Tibial artery (tissue), 4 donors: ENCODE measurements at places on chromosomes 2 and 18.

DNA sequence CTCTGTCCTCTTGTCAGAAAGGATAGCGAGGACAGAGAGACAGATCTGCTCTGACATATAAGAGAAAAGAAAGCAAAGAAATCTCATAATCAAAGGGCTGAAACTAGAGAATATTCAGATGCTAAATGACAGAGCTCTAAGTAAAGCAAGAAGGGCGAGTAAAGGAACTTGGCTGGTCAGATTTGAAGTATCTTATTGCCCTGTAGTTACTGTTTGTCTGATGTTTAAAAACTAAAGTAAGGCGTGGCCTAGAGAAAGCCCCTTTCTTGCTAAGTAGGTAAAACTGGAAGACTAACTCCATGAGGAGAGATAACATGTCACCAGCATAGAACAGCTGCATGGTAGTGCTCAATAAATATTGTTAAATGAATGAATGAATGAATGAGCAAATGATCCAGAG lies 70.0 kb downstream of the CRACDL start:
- H3K4me1 ChIP-seq = no peaks in the 10 kb centered on the region
- no peak for DNase-seq
- no peak overlapping the region for H3K27ac ChIP-seq
- H3K27me3 ChIP-seq = no peaks in the 10 kb centered on the region
- no peak overlapping the region for H3K4me3 ChIP-seq
- no peaks in the 10 kb centered on the region for H3K36me3 ChIP-seq

GRCh38 chr2:186044761-186045160 lies 306.2 kb downstream of the FSIP2 start:
- H3K36me3 ChIP-seq = no peaks in the 10 kb centered on the region
- no peak overlapping the region for H3K27ac ChIP-seq
- no peaks in the 10 kb centered on the region for H3K4me1 ChIP-seq
- no peak for DNase-seq
- H3K4me3 ChIP-seq = no peak overlapping the region
- H3K27me3 ChIP-seq = no peaks in the 10 kb centered on the region

DNA sequence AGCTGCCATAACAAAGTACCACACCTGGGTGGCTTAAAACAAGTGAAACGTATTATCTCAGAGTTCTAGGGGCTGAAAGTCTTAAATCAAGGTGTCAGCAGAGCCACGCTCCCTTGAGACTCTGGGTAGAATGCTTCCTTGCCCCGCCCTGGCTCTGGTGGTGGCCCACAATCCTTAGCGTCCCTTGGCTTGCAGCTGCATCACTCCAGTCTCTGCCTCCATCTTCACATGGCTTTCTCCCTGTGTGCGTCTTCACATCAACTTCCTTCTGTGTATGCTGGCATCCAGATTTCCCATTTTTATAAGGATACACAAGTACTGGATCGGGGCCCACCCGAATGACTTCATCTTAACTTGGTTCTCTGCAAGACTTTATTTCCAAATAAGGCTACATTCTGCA lies 62.5 kb downstream of the MRO start:
- peak overlapping the region; percentile 12 for H3K27ac ChIP-seq
- DNase-seq = peak; percentile 71
- no peaks in the 10 kb centered on the region for H3K4me1 ChIP-seq
- H3K4me3 ChIP-seq = no peak overlapping the region

DNA sequence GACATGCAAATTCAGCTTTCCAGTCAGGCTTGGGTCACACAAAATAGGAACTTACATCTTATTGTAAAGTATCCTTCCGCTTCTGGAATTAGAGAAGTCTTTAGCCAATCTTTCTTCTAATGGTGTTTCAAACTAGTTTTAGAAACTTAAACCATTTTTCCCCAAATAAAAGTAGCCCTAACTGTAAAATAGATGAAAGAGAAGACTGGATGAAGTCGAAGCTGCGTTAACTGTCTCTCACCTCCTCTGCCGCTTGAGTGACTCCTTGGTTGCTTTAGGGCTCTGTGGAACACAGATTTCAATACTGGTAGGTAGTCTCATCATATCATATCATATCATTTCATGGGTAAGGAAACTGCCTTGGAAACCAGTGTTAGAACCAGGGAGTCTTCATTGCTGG lies 498.4 kb downstream of the XIRP2 start:
- no peak overlapping the region for H3K27ac ChIP-seq
- no peaks in the 10 kb centered on the region for H3K27me3 ChIP-seq
- H3K36me3 ChIP-seq = no peaks in the 10 kb centered on the region
- H3K4me3 ChIP-seq = no peak overlapping the region
- DNase-seq = no peak

DNA sequence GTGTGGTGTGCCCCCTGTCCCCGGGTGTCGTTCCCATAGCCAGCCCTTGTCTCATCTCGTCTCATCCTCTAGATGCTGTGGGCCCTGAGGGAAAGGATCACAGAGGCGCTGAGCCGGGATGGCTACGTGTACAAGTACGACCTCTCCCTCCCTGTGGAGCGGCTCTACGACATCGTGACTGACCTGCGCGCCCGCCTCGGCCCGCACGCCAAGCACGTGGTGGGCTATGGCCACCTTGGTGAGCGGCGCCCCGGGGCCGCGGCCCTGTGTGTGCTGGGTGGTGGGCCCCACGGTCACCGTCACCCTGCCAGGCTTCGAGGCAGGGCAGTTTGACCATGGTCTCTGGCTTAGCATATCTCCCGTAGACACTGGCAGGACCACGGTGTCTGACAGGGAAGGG lies 20.8 kb upstream of the GAL3ST2 start:
- H3K4me3 ChIP-seq = no peak overlapping the region
- H3K4me1 ChIP-seq = no peaks in the 10 kb centered on the region
- no peak overlapping the region for H3K27ac ChIP-seq
- no peaks in the 10 kb centered on the region for H3K27me3 ChIP-seq
- no peak for DNase-seq
- H3K36me3 ChIP-seq = peaks cover 56% of the 10 kb centered on the region

GRCh38 chr2:38748943-38749804 lies 2.0 kb downstream of the SRSF7 start:
- no peaks in the 10 kb centered on the region for H3K27me3 ChIP-seq
- H3K4me1 ChIP-seq = peaks cover 12% of the 10 kb centered on the region
- DNase-seq = no peak
- peaks cover 50% of the 10 kb centered on the region for H3K36me3 ChIP-seq
- peak overlapping the region; percentile 82 for H3K4me3 ChIP-seq

GRCh38 chr18:75123113-75123512 lies 85.8 kb downstream of the PTGR3 start:
- no peaks in the 10 kb centered on the region for H3K36me3 ChIP-seq
- H3K4me3 ChIP-seq = no peak overlapping the region
- no peaks in the 10 kb centered on the region for H3K4me1 ChIP-seq
- H3K27me3 ChIP-seq = no peaks in the 10 kb centered on the region

GRCh38 chr2:133721118-133721517 lies 152.9 kb upstream of the NCKAP5 start:
- no peaks in the 10 kb centered on the region for H3K27me3 ChIP-seq
- peaks cover 10% of the 10 kb centered on the region for H3K4me1 ChIP-seq
- DNase-seq = no peak

- H3K27ac ChIP-seq = peak overlapping the region; percentile 85
- no peaks in the 10 kb centered on the region for H3K36me3 ChIP-seq
- H3K4me1 ChIP-seq = peaks cover 59% of the 10 kb centered on the region
- no peaks in the 10 kb centered on the region for H3K27me3 ChIP-seq
- no peak for DNase-seq
- peak overlapping the region; percentile 38 for H3K4me3 ChIP-seq
Observed at GRCh38 chr18:13381331-13381730, 162.8 kb downstream of the LDLRAD4 start.

- no peaks in the 10 kb centered on the region for H3K27me3 ChIP-seq
- no peak overlapping the region for H3K4me3 ChIP-seq
- DNase-seq = no peak
- H3K27ac ChIP-seq = peak overlapping the region; percentile 39
Observed at GRCh38 chr2:204550751-204551511, 5.7 kb downstream of the PARD3B start.

- H3K4me1 ChIP-seq = peaks cover 13% of the 10 kb centered on the region
- H3K36me3 ChIP-seq = peaks cover 32% of the 10 kb centered on the region
- no peak for DNase-seq
Observed at GRCh38 chr2:152623076-152623740, 94.1 kb downstream of the PRPF40A start.

GRCh38 chr2:54053830-54054229 lies 61.6 kb upstream of the ACYP2 start:
- no peaks in the 10 kb centered on the region for H3K27me3 ChIP-seq
- H3K4me1 ChIP-seq = peaks cover 2% of the 10 kb centered on the region
- no peak overlapping the region for H3K4me3 ChIP-seq

DNA sequence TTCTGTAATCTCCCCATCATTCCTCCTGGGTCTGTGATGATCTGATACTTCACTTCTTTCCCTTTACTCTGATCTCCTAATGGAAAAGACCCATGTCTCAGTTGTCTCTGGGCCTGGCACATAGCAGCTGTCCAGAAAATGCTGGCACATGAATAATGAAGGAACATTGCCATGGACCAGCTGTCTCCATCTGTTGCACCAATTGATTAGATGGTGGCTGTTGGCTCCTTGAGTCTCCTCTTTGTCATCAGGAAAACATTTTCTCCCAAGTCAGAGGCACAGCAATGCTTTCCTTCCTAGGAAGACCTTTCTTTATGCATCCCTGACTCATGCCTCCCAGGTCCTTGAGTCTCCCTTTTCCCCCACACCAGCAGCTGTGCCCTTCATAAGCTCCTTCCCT lies 286.2 kb upstream of the CXCR4 start:
- H3K36me3 ChIP-seq = no peaks in the 10 kb centered on the region
- no peak for DNase-seq
- H3K4me3 ChIP-seq = no peak overlapping the region
- H3K4me1 ChIP-seq = no peaks in the 10 kb centered on the region
- peaks cover 3% of the 10 kb centered on the region for H3K27me3 ChIP-seq
- H3K27ac ChIP-seq = no peak overlapping the region

GRCh38 chr18:59823596-59824195 lies 76.1 kb upstream of the PMAIP1 start:
- peak; percentile 72 for DNase-seq
- H3K36me3 ChIP-seq = no peaks in the 10 kb centered on the region
- no peaks in the 10 kb centered on the region for H3K27me3 ChIP-seq
- no peak overlapping the region for H3K4me3 ChIP-seq
- no peaks in the 10 kb centered on the region for H3K4me1 ChIP-seq

- no peak overlapping the region for H3K27ac ChIP-seq
- H3K36me3 ChIP-seq = peaks cover 10% of the 10 kb centered on the region
- no peak overlapping the region for H3K4me3 ChIP-seq
- DNase-seq = no peak
- no peaks in the 10 kb centered on the region for H3K27me3 ChIP-seq
Observed at GRCh38 chr2:172513935-172514586, 41.8 kb upstream of the PDK1 start.

- no peak overlapping the region for H3K27ac ChIP-seq
- H3K36me3 ChIP-seq = no peaks in the 10 kb centered on the region
- DNase-seq = no peak
- H3K4me3 ChIP-seq = no peak overlapping the region
- no peaks in the 10 kb centered on the region for H3K27me3 ChIP-seq
Observed at GRCh38 chr2:206202446-206202845, 42.8 kb downstream of the EEF1B2 start.

- peaks cover 21% of the 10 kb centered on the region for H3K4me1 ChIP-seq
- no peaks in the 10 kb centered on the region for H3K36me3 ChIP-seq
- H3K4me3 ChIP-seq = peak overlapping the region; percentile 93
- peak overlapping the region; percentile 86 for H3K27ac ChIP-seq
- no peak for DNase-seq
- H3K27me3 ChIP-seq = no peaks in the 10 kb centered on the region
Observed at GRCh38 chr18:8607776-8608742, 1.2 kb upstream of the RAB12 start.

DNA sequence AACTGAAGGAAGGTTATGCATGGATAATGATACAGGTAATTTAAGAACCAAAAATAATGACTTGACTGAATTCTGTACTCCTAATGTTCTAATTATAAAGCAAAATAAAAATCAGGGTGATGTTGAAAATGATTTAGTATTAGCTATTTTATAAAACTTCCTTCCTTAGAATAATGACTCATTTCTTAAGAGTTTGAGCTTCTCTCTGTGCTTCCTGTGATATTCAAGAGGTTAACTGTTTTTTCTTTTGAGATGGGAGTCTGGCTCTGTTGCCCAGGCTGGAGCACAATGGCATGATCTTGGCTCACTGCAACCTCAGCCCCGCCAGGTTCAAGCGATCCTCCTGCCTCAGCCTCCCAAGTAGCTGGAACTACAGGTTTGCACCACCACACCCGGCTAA lies 14.8 kb downstream of the HADHA start:
- H3K27ac ChIP-seq = no peak overlapping the region
- H3K36me3 ChIP-seq = peaks cover 78% of the 10 kb centered on the region
- no peaks in the 10 kb centered on the region for H3K4me1 ChIP-seq
- no peaks in the 10 kb centered on the region for H3K27me3 ChIP-seq
- no peak for DNase-seq

DNA sequence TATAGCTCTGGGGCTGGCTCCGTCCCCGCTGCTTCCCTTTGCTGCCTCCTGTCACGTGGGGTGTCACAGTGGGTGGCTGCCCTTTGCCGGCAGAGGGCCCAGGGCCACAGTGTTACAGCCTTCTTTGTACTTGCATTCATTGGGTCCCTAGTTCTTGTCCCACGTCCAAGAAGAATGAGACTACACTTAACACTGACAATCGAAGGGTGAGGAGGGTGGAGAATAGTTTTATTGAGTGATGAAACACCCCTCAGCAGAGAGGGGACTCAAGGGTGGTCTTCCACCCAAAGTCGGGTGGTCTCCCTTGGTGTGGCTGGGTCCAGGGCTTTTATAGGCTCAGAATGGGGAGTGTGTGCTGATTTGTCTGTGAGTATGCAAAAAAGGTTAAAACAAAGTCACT lies 1.9 kb downstream of the ATG4B start:
- peaks cover 47% of the 10 kb centered on the region for H3K4me1 ChIP-seq
- no peaks in the 10 kb centered on the region for H3K27me3 ChIP-seq
- H3K36me3 ChIP-seq = no peaks in the 10 kb centered on the region
- no peak overlapping the region for H3K27ac ChIP-seq
- no peak overlapping the region for H3K4me3 ChIP-seq

DNA sequence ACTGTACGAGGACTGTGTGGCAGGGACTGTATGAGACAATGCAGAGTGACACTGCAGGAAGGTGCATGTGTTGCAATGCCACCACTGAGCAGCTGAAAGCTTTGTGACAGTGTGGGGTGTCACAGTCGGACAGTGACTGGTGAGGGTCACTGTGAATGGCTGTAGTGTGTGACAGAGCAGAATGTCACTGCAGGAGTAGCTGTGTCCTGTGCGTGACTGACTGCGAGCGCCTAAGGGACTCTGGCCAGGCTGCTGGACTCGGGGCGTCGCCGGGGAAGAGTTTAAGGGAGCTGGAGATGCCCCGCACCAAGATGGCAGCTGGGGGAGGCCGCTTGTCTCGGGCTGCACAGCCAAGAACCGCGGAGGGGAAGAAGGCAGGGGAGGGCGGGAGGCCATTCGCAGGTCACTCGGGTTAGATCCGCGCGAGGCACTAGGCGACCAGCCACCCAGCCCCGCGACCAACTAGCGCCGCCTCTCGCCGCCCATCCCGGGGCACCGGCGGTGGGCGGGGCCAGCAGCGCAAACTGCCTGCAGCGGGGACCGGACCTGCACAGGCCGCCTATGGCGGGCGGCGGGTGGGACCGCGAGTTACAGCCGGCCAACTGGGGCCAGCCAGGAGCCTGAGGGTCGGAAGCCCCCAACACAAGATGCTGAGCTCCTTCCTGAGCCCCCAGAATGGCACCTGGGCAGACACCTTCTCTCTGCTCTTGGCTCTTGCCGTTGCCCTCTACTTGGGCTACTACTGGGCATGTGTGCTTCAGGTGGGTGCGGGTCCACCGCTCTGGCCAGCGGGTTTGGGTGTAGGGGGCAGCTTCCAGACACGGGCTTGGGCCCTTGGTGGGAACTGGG lies at the start of gene ABHD1:
TSS of gene ABHD1 (plus strand) at position 514 of the 849 bp plus-strand sequence. CDS start at position 648, 134 bp downstream.
- H3K36me3 ChIP-seq = no peaks in the 10 kb centered on the region
- H3K4me1 ChIP-seq = peaks cover 6% of the 10 kb centered on the region
- peak; percentile 81 for DNase-seq

GRCh38 chr2:11004199-11004598 lies 92.5 kb downstream of the KCNF1 start:
- H3K36me3 ChIP-seq = no peaks in the 10 kb centered on the region
- no peaks in the 10 kb centered on the region for H3K27me3 ChIP-seq
- no peak overlapping the region for H3K27ac ChIP-seq
- H3K4me3 ChIP-seq = no peak overlapping the region
- H3K4me1 ChIP-seq = no peaks in the 10 kb centered on the region
